ENCODE measurements at places on chromosomes 4 and X.

GRCh38 chrX:3362956-3363355 is 16.5 kb upstream of the MXRA5 start:
- no peak for DNase-seq

GRCh38 chr4:53608242-53608641 is 17.0 kb upstream of the LNX1 start:
- no peak for DNase-seq

DNA sequence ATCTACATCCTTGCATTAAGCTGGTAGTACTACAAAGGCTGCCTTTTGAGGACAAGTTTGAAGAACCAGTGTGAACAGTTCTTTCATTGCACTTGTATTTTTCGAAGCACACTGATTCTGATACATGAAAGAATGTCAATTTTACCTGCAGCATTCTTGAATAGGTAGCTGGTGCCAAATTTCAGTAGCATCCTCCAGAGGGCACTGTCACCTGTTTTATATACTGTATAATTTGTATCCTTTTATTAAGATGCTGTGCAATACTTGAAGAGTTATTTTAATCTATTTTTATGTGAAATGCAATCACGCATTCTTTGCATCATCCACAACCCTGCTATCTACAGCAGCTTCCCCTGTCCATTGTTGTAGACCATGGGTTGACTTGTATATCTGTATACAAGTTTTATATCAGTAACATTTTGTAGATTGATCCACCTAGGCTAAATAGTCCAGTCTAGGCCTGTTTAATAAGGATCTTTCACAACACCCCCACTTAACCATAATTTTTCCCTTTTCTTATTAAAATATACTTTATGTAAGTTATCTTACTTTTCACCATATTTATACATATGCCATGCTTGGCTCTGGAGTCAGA is 325.7 kb downstream of the PCDH7 start:
- DNase-seq = no peak

DNA sequence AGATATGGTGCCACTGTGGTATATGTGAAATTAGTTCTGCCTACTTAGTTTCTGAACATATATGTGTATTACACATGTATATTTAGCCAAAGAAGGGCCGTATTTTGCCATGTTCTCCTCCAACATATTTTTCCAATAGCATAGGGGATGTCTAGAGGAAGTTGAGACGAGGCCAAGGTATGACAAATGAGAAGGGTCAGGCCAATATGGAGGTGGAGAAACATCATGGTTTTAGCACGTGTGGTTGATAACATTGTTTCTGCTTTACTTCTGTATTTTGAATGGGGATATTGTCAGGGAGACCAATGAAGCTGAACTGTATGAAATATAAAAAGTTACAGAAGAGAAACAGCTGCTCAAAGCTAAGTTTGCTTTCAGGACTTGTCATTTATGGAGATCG is 246.7 kb upstream of the TLL1 start:
- no peak for DNase-seq

GRCh38 chr4:56217343-56217890 is 169.9 kb downstream of the AASDH start:
- DNase-seq = no peak

GRCh38 chr4:8559524-8560264 is 20.5 kb upstream of the GPR78 start:
- no peak for DNase-seq

GRCh38 chr4:3299976-3300671 is 7.3 kb downstream of the RGS12 start:
- DNase-seq = no peak

- no peak for DNase-seq
Observed at GRCh38 chr4:87805971-87806370, 6.6 kb downstream of the IBSP start.

DNA sequence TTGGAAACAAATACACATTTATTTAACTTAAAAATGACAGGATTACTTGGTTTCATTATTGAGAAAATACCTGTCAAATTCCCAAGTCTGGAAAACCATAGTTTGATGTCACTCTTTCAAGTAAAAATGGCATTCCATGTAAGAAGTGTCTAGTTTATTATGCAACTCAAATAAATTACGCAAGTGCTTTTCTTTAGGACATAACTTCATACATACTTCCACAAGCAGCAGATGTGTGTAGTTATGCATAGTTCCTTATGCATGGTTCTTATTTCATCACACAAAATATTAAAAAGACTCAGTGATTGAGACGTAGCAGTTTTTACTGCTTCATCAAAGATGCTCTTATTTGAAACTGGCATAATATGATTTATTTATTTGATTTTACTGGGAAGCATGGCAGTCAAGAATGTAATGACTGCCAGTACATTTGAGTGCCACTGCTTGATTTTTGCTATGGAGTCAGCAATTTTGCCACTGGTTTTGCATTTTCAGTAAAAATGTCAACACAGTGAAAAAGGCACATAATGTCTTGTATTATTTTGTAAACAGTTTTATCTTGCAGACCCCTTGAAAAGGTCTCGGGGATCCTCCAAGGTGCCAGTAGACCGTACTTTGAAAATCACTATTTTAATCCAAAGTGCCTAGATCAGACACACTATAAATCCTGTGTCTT is 62.1 kb downstream of the CLCN3 start:
- no peak for DNase-seq

DNA sequence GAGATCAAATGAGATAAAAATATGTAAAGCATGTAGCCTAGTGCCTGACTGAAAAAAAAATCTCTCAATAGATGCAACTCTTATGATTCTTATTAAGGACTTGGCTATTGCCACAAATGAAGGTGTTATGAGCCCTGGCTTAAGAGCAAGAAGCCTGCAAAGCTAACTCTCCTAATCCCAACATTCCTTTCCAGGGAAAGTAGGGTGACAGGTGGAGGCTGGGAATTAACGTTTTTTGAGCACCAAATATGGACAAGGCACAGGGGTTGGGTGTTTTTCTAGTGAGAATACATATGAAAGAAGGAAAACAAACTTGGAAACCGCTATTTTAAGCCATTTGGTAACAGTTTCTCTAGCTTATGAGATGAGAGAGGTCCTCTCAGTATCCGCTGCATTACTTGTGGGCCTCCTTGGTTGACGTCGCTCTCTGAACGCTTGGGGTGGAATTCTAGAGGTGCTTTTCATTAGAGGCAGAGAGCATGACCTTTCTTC is 2.4 kb downstream of the RHOH start:
- no peak for DNase-seq

GRCh38 chr4:22071749-22072148 is 123.2 kb upstream of the KCNIP4 start:
- no peak for DNase-seq

GRCh38 chrX:118212817-118213183 is 96.2 kb upstream of the KLHL13 start:
- DNase-seq = no peak

DNA sequence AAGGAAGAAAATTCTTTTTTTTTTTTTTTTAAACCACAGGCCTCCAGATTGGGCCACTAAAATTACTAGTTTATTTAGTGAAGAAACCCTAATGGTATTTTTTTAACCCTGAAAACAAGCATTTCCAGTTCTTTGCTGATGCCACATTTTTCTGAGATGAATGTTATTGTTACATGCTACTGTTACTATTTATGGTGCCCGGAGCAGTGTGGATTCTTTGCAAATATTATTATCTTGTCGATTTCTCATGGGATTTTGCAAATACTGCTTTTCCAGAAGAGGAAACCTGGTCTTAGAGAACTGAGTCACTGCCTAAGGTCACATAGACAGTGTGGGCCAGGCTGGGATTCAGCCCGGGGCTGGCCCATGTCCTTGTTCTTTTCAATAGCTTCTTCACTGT is 8.7 kb upstream of the ALAS2 start:
- no peak for DNase-seq

DNA sequence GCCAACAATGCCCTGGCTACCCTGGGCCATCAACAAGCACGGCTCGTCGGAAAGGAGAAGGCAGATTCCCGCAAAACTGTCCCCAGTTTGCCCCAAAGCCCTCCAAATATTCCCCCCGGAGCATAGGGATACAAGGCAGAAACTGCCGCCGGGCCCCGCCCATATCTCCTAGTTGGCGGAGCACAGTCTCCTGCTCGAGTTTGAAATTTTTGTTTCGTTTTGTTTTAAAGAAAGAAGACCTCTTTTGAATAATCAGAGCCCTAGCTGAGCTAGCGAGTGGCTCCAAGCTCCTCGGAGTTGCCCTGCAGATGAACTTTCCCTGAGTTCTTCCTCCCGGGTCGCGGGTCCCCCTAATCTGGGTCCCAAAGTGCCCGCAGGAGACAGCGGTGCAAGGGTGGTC is 138.1 kb upstream of the ZIC3 start:
- DNase-seq = no peak

GRCh38 chrX:12894074-12895030 is 12.1 kb upstream of the TLR8 start:
- DNase-seq = peak; percentile 3

- no peak for DNase-seq
Observed at GRCh38 chr4:58962424-58962823, 1852.2 kb upstream of the IGFBP7 start.

Data from smooth muscle cell of the brain vasculature (primary cell).